ENCODE measurements at places on chromosomes 6 and 20.

- DNase-seq: no peak
Measured at GRCh38 chr20:38863024-38863851, 57.7 kb downstream of the PPP1R16B start.

DNA sequence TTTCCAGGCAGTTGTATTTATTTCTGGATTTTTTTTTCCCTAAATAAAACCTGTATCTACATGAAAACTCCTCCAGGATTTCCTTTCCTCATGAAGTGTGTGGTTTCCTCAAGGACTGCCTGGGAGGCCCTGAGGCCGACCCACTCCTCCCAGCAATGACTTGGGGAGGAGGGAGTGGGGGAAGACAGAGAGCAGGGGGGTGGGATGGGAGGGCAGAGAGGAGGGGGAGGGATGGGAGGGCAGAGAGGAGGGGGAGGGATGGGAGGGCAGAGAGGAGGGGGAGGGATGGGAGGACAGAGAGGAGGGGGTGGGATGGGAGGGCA lies 161.8 kb upstream of the AGPAT4 start:
- DNase-seq: no peak

DNA sequence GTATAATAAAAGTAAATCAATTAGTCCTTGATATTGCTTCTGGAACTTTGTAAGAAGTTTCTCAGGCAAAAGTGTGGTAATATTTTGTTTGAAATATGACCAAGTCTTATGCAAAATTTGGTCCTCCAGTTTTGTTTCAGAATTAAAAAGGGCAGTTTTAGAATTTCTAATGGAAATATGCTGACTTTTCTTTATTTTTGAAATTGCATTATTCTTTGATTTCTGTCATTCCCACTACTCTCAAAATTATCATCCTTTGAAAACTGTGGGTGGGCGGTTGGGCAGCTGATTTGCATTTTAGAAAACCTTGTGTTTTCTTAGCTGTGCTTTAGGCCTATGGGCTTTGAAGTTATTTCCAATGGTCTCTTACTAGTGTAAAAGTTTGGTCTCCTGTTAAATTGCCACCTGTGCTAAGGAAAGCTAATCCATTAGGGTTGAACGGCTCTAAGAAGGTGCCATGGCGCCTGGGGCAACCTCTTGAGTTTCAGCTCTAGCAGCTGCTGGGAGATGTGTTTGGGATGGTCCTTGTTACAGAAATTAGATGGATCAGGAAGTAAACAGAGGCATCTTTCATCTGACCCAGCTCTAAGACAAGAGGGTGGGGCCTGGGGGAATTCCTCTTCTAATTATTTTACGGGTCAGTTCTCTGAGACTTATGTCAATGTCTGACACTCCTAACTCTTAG lies 880.8 kb upstream of the SLC35B3 start:
- no peak for DNase-seq

GRCh38 chr20:10427060-10427692 lies 6.8 kb downstream of the MKKS start:
- no peak for DNase-seq

GRCh38 chr20:41534170-41534569 lies 84.0 kb downstream of the CHD6 start:
- DNase-seq: no peak

GRCh38 chr6:13331516-13332348 lies 3.4 kb upstream of the TBC1D7 start:
- no peak for DNase-seq

DNA sequence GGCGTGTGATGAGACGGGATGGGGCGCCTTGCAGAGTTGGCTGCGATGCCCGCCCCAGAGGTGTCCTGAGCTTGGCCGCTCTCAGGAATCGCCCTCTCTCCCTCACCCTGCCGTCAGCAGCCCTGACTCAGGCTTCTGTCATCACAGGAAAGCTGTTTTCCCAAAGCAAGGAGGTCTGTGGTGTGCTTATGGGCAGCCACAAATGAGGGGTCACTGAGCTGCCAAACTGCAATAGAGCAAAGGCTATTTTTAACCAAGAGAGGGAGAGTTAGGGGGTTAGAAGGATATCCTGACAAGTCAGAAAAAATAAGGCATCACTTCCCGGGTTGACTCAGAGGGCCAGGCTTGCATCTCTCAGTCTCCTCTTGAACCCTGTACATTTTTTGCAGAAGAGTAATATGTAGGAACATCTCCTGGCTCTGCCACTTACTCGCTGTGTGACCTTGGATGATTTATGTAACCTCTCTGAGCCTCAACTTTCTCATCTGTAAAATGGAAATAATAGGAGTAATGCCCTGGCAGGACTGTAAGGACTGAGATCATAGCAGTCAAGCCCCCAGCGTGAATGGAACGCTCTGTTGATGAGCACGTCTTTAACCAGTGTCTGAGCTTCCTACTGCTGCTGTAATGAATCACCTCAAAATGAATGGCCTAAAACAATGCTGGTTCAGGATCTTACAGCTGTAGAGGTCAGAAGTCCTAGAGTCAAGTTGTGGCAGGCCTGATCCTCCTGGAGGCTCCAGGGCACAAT lies 181.9 kb downstream of the NFATC2 start:
- DNase-seq: no peak

DNA sequence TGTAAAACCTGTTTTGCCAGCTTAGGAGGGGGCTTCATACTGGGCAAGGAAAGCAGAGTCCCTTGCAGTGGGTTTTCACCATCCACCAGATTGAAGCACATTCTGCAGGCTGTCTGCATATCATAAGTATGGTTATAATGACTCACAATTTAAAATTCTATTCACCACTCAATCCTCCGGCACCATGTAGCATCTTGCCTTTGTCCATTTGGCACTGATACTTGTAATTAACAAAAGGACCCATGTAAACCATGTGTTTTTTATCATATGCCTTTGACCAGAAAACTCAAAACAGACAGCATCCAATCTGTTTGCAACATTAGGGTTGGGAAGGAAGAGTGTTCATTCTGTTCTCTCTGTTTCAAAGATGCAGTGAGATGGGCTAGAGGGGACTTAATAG lies 3.0 kb downstream of the CD83 start:
- DNase-seq: no peak

GRCh38 chr6:21596949-21597682 lies 3.6 kb downstream of the SOX4 start:
- DNase-seq: no peak

GRCh38 chr20:46132705-46133120 lies 14.6 kb downstream of the CD40 start:
- peak; percentile 35 for DNase-seq

GRCh38 chr6:113461153-113461932 lies 395.8 kb upstream of the MARCKS start:
- DNase-seq: no peak

Measured in substantia nigra (tissue), 51 donors.